ENCODE measurements at places on chromosomes 11 and 22.
A peak's percentile ranks its signal among the peaks of the same experiment; 100 is the strongest.

- DNase-seq: no peak
Observed at GRCh38 chr11:76824980-76825725, 35.6 kb upstream of the ACER3 start.

- DNase-seq: no peak
Observed at GRCh38 chr22:17851759-17852158, 77.5 kb upstream of the BID start.

- DNase-seq: peak; percentile 53
Observed at GRCh38 chr22:50209893-50210292, 9.1 kb downstream of the SELENOO start.

DNA sequence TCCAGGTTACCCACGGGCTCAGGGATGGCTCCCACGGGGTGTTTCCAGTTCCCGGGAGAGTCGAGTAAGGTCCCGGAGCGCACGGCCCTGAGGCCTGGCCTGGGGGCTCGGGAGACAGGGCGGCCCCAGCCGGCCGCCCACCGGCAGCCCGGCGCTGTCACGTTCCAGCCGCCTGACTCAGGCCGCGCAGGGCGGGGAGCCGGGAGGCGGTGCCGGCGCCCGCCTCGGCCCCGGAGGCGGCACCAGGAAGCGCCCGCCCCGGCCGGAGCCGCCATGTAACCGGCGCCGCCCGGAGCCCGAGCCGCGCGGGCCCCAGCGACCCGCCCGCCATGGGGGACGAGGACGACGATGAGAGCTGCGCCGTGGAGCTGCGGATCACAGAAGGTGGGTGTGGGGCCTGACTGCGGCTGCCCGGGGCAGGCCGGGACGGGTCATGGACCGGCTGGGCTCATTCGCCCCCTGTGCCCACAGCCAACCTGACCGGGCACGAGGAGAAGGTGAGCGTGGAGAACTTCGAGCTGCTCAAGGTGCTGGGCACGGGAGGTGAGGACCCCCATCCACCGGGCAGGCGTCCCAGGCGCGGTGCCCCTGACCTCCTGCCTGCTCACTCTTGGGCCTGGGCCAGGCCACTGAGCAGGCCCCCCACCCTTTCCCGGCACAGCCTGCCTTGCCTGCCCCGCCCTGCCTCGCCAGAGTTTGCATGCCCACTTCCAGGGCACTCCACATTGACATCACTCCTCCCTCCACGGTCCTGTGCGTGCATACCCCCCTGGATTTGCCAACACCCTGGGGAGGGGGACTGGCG is at the start of gene RPS6KA4:
Gene RPS6KA4, plus strand, starts transcription at position 256 of the 805 bp plus-strand sequence. Its CDS starts 74 bp downstream, at position 330.
- DNase-seq: no peak

- DNase-seq: no peak
Observed at GRCh38 chr11:32018672-32019071, 72.2 kb upstream of the RCN1 start.

DNA sequence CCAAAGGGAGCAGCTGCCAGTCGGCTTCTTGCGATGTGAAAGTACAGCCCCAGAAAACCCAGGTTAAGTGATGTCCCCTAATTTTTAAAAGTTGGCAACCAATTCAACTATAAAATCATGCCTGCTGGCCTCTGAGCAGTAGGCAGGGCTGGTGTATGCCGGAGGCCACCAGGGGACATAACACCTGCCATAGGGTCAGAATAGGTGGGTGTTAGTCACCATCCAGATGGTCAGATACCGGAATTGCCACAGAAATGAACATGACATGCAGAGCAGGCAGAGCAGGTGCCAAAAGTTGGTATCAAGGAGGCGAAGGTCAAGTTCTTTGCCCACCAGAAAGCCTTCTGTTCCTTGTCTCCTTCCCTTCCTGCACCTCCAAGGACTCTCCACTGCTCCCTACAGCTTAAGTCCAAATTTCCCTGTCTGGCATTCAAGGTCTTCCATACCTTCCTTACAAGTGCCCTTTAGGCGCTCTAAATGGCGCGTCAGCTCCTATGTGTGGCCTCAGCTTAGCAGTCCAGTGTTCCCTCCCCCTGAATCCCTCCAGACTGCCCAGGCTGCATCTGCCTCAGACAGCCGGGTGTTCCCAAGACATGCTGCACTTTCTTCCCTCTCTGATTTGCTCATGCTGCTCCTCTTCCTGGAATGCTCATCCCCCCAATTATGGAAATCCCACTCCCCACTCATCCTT is 45.1 kb downstream of the PTPRJ start:
- no peak for DNase-seq

Data from HTR-8/SVneo (cell line).